Dermis microvascular lymphatic vessel endothelial cell (primary cell): ENCODE measurements at places on chromosomes 3 and 15. TPM values are rescaled to one million over a fixed set of nuclear protein-coding genes. Genes with fewer than 3 reads are reported as not detected.
A peak's percentile ranks its signal among the peaks of the same experiment; 100 is the strongest.

DNA sequence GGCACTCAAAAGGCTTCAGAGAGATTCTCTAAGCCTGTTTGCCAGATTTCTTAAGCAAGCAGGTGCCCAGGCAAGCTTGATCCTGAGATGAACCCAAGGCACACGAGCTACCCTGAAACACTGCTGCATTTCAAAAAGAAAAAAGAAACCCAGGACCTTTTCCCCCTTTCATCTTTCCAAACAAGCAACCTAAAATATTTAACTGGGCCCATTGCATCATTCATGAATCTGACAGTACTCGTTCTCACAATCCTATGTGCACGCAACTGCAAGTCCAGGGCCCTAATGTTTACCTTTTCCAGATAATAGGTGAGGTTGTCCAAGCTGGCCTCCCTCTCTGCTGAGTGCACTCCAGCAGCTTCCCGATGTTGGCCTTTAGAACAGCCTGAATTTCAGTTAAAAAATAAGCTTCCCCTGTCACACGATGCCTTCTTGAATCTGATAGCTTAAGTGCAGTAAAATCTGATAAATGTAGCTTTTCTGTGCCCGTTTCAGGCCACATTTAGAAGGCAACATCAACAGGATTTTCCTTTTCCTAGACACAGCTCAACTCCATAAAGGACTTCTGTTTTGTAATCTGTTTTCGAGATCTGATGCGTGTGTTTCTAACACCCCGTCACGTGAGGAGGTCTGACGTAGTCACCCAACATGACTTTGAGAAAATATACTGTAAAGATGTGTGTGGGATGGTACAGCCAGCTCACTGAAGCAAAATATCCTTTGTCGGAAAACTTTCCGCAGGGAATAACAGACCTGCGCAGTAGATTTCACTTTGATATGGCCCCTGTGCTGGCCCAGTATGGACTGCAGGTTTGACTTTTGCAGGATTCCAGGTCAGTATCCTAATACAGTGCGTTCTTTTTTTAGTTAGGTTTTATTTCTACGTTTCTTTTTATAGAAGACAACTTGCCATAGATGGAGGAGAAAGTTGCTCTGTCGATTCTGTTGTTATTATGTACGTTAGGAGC, 55.1 kb upstream of the RASA2 start:
- peak; percentile 51 for DNase-seq

DNA sequence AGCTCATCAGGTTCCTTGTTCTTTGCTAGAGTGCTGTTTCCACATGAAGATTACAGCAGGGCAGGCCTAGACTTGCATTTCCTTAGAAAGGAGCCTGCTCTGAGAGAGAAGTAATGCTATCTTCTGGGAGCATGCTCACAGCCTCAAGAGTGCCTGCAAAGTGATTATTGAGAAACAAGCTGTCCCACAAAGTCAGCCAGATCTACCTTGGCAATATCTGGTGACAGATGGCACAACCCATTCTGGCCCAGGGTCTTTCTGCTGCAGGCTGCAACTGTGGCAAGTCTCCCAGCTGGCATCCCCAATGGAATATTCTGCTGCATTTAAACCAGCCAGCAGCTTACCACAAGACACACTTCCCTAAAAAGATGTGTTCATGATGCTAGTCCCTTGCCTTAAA, 29.3 kb downstream of the MTMR10 start:
- DNase-seq, result no peak

The SPATA16 gene
- total RNA-seq, result not detected in 2 replicates

- DNase-seq, result no peak
Measured at GRCh38 chr15:72948662-72949061, 103.6 kb upstream of the NEO1 start.

DNA sequence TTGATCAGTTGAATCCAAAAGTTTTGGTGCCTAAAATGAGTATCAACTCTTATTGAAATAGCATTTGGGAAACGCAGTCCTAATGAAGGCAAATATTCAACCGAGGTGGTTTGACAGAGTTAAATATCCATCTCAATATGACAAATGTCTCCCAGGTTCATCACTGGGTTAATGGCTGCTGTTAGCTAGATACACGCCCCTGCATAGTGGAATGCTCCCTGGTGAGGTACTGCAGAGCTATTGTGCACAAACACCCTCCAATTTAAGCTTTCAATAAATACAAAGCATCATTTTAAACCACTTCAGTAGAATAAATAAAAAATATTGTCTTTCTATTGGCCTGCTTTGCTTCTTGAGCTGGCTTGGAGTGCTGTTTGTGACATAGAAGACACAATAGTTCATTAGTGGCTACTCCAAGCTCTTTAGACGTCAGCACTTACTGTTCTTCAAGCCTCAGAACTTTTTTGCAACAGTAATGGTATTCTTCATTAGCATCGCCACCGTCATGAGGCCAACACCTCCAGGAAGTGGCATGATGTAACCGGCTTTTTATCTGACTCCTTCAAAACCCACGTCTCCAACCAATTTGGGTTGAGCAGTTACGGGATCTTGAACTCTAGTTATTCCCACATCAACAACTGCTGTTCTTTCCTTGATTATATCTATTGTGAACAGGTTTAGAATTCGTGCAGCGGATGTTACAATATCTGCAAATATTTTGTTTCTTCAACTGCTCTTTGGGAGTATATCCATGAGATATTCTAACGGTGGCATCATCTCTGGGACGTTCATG, 1159.6 kb upstream of the EPHA6 start:
- DNase-seq, result no peak

The ZPLD1 gene
- total RNA-seq, result not detected in 2 replicates

The SERINC4 gene
- not detected in 2 replicates for total RNA-seq
